Umbilical cord (tissue), 2 donors: ENCODE measurements at places on chromosomes 6 and 20.

DNA sequence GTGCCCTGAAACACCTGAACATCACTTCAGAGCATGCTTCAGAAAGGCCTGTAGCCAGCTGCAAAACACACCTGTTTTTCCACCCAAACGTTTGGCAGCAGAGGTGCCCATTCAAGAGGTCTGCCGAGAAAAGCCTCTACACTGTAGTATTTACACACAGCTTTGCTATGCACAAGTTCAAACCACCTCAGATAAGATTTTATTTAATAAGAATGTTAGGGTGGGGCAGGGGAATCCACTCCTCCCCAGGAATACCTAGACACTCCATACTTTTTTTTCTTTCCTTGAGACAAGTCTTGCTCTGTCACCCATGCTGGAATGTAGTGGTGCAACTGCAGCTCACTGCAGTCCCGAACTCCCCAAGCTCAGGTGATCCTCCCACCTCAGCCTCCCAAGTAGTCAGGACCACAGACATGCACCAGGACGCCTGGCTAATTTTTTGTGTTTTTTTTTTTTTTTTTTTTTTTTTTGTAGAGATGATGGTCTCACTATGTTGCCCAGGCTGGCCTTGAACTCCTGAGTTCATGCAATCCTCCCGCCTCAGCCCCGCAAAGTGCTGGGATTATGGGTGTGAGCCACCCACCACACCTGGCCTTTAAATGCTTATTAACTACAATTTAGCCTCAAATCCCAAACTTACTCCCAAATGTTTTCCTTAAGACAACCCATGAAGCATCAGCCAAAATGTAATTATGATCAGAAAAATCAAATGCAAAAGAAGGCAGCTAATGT, 9.7 kb downstream of the MRPL14 start:
- DNase-seq, result no peak

DNA sequence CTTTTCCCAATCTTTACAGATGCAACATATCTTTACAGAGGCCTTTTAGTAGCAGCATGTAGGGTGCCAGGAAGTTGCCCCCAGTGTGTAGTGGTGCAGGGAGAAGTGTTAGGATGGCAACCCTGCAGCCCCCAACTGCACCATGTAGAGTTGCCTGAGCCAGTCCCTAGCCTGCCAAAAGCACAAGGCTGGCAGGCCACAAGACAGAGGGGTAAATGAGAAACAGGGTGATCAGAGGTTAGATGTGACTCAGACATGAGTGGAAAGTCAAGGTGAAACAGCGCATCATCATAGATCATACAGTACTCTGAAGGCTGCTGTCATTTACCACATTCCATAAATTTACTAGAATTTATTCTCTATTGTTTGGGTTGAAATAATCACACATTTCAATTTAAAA, 467.5 kb downstream of the PRKN start:
- DNase-seq, result no peak

- no peak for DNase-seq
These were observed 142.8 kb upstream of the PTPRK start for GRCh38 chr6:128663238-128663637.

DNA sequence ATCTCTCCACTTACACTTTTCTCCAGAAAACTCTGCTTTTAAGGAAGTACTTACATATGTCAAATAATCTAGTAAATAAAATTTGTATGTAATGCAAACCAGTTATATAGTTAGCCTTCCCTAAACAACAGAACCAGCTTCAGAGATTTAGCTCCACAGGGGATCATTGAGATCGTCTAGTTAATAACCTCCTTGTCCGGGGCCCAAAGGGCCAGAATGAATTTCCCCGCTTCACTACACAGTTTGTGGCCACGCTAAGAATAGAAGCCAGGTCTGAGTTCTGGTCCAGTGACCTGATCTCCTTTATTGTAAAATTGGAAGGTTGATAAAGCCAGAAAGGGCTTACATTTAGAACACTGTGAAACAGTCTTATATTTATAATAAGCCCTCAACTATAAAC, 245.2 kb downstream of the TPBG start:
- DNase-seq, result no peak

GRCh38 chr20:37152284-37152683, 26.8 kb upstream of the RPN2 start:
- no peak for DNase-seq

GRCh38 chr20:51221791-51222408, 199.0 kb upstream of the KCNG1 start:
- peak; percentile 14 for DNase-seq

- no peak for DNase-seq
These were observed 41.9 kb downstream of the EYA2 start for GRCh38 chr20:46936415-46937156.

DNA sequence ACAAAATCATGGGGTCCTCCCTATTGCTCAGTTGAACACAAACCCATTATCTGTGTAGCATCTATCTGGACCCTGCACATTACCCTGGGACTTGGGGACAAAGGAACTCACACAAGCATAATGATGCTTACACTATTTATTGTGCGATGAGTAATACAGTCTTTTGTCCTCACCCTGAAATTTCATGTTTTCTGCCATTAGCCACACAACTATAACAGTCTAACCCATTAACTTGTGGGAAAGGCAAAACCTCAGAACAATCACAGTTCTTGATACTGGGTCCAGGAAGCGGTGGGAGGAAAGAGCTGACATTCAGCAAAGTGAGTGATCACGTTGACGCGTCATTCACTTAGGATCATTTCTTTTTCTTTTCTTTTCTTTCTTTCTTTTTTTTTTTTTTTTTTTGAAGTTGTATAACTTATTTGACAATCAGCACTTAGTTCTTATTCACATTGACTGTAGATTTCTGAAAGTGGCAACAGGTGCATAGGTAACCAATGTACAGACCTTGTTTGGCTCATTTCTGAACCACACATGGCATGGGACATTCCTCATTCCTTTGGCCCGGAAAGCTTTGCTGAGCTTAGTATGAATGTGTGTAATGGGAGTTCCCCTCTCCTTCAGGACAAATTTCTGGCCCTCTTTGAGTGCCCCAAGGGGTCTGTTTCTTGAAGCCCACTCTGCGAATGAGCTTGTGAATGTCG, 94.8 kb upstream of the CNKSR3 start:
- DNase-seq, result no peak
